ENCODE measurements at places on chromosomes 12 and 14.
A peak's percentile ranks its signal among the peaks of the same experiment; 100 is the strongest.

GRCh38 chr14:75851574-75851866 is 130.3 kb downstream of the TGFB3 start:
- no peak for DNase-seq

GRCh38 chr12:4579305-4580102 is 17.5 kb downstream of the DYRK4 start:
- no peak for DNase-seq

GRCh38 chr12:60035835-60036234 is 440.0 kb downstream of the SLC16A7 start:
- DNase-seq: no peak

DNA sequence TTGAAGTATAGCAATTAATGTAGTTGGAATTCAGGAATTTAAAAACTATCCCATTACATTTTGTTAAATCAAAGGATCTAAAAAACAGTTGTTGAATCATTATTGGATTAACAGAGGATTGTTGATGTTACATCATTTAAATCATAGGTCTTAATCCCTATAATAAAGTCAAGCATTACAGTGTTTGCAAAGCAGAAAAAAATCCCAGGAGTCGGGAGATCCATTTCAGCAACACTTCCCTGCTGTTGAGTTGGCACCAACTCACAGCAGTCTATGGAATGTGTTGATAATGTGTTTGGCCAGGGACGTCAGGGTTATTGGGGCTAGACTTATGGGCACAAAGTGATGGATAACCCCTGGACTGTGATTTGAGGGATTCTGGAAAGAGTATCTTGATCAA is 99.1 kb upstream of the TMTC1 start:
- DNase-seq: no peak

- DNase-seq: no peak
Observed at GRCh38 chr12:49195736-49196135, 6.9 kb upstream of the TUBA1A start.

- DNase-seq: no peak
Observed at GRCh38 chr12:91640021-91640420, 457.4 kb upstream of the DCN start.

DNA sequence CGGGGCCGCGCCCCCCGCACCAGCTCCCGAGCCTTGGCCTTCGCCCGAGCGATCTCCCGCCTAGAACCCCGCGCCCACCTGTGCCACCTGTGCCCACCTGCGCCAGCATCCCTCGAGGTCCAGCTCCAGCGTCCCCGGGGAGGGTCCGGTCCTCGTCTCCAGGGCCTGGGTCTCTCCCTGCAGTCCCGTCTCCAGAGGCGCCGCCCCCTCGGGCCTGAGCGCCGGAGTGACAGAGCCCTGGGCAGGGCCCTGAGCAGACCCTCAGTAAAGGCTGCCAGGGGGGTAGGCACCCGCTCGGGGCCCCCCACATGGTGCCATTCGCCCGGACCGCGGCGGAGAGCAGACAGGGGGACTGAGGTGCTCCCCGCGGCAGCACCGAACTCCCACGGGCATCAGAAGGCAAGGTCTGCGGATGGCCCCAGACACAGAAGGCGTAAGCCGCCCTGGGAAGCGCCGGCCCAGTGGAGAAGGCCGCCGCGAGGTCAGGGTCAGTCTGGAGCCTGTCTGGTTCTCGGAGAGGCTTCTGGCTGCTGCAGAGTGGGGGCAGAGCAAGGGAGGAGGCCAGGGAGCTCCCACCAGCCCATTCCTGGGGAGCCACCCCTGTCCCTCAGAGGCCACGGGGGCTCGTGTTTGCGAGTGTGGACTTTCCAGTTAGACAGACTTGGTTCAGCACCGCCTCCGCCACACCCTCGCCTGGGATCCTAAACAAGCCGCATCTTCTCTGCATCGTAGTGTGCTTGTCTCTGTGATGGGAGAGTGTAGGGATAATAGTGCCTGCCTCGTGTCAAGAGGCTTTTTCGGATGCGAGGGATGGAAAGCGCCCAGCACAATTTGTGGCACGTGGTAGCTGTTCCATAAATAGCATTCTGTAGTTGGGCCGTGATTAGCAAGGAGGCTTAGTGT is 1.1 kb upstream of the PPP1R13B start:
- peak; percentile 87 for DNase-seq

DNA sequence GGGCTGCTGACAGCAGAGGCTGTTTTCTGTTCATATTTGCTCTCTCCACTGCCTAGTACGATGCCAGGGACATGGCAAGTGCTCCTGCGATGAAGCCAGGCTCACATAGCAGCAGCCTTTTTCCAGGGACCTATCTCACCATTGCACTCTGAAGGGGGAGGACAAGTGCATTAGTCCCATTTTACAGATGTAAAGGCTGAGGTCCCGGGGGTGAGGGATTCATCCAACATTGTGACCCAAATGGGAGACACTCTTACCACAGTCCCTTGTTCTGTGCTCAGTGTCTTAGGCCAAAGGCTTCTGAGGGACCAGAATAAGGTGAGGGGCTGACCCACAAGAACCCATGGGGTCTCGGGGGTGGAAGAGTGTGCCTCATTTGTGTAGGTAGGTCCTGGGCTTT is 21.6 kb upstream of the ESRRB start:
- DNase-seq: no peak

DNA sequence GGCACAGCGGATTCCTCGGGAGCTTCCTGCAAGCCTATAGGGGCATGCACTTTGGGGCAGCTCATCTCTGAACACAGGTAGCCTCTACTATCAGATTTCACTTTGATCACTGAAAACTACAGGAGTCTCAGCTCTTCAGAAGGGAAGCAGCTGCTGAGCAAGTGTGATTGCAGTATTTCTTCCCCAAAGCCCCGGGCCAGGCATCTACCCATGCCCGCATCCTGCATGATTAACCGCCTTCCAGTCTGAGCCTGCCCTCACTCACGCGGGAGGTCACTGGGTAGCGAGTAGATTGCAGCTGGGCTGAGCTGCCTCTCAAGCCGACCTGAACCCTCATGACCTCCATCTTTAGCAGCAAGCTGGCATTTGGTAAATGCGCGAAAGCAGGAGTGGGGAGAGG is 334.7 kb downstream of the DPF3 start:
- no peak for DNase-seq

DNA sequence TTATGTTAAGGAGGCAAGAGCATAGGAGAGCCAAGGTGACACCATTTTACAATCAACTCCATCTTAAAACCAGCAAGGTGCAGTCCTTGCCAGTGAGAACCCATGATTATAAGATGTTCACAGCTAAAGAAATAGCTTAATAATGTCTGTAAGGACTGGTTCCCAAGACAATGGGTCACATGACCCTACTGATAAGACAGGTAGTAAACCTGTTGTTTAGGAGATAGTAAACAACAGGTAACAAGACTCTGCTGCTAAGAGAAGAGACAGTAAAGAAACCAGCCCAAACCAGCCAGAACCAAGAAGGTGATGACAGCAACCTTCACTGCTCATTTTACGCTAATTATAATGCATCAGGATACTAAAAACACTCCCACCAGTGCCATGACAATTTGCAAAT is 23.2 kb upstream of the BCAT1 start:
- no peak for DNase-seq

DNA sequence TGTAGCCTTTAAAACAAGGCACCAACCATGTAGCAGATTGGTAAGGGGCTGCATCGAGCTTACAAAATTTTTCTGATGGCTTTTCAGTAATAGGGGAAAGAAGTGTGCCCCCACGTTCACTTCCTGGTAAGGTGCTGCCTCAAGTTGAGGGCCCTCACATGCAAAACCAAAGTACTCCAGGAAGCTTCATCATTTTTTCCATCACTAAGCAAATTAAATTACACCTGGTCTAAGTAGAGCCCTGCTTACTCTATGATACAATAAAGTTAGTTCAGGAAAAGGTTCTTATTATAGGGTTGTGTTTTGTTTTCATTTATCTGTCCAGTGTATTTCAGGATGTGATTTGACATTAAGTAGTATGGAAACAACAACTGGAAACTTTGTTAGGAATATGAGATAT is 15.0 kb upstream of the AKAP5 start:
- DNase-seq: no peak

DNA sequence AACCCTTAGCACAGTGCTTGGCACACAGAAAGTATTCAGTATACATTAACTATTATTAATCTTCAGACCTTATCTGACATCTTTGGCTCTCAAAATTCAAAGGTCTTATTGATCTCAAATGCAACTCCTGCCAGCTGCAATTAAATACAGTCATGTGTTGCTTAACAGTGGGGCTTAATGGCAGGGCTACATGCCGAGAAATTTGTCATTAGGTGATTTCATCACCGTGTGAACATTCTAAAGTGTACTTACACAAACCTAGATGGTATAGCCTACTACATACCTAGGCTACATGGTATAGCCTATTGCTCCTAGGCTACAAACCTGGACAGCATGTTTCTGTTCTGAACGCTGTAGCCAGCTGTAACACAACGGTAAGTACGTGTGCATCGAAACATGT is 156.3 kb upstream of the TMCC3 start:
- no peak for DNase-seq

GRCh38 chr14:60544659-60545058 is 35.7 kb downstream of the SIX6 start:
- DNase-seq: no peak
